ENCODE measurements at places on chromosomes 2 and 18.

DNA sequence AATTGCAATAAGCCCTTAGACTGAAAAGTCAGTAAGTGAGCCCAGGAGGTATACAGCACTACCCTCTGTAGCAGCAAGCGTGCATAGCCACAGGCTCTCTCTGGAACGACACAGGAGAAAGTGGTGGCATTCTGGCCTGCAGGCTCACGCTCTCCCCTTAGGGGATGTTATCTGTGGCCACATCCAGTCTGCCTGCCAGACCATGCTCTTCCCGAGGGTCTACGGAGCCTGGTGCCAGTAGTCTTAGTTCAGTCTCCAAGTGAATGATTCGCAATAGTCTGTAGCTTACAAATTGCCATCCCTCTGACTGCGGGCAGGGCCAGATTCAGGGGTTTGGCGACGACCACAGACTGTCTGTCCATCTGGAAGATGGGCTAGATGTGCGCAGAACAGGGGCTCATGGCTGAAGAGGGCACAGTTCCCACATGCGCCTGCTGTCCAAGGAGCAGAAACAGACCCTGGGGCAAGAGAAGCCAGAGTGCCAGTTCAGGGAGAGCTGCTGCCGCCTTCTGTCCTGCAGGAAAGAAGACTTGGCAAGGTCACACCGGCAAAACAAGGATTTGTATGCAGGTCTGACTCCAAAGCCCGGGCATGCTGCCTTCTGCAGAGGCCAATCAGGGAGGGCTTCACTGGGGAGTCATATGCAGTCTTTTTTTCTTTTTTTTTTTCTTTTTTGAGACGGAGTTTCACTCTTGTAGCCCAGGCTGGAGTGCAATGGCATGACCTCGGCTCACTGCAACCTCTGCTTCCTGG, 3.5 kb upstream of the KLF11 start:
- DNase-seq, result no peak

GRCh38 chr2:106944215-106944614, 58.2 kb upstream of the ST6GAL2 start:
- DNase-seq, result no peak

DNA sequence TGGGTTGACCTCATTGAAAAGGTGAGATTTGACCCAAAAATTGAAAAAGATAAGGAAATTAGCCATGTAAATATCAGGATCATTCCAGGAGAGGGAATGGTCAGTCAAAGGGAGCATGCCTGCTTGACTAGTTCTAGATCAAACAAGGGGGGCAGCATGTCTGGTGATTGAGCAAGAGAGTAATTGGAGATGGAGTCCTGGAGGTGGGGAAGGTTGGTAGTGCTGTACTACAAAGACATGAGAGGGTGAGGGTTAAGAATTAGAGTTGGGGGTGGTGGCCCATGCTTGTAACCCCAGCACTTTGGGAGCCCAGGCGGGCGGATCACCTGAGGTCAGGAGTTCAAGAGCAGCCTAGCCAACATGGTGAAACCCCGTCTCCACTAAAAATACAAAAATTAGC, 2.0 kb downstream of the MRPL30 start:
- no peak for DNase-seq

DNA sequence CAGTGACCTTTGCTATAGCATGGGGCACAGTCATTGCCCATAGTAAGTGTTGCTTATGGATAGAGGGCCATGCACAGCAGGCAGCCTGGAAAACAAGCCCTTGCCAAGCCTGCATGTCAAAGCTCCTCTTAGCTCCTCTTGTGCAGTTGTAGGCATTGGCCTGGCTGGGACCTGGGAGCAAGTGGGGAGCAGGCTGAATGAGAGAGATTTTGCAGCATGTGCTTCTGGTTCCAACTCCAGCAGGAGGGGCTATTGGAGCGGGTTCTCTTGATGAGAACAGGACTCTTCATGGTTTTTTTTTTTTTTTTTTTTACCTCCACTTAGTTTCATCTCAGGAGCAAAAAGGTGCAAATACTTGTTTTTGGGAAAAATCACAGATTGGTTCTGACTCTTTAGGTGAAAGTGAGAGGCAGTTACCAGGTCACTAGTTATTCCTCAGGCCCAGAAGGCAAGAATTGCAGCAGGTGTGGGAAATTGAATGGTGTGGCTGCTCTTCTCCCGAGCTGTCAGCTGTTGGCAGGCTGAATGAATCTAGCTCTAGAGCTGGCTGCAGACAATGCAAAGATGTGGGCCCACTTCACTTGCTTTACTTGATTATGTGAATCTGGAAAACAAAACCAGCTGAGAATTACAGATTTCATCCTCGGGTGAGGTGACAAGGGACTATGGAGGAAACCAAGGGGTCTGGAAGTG, 95.9 kb downstream of the MAP4K4 start:
- DNase-seq, result no peak

DNA sequence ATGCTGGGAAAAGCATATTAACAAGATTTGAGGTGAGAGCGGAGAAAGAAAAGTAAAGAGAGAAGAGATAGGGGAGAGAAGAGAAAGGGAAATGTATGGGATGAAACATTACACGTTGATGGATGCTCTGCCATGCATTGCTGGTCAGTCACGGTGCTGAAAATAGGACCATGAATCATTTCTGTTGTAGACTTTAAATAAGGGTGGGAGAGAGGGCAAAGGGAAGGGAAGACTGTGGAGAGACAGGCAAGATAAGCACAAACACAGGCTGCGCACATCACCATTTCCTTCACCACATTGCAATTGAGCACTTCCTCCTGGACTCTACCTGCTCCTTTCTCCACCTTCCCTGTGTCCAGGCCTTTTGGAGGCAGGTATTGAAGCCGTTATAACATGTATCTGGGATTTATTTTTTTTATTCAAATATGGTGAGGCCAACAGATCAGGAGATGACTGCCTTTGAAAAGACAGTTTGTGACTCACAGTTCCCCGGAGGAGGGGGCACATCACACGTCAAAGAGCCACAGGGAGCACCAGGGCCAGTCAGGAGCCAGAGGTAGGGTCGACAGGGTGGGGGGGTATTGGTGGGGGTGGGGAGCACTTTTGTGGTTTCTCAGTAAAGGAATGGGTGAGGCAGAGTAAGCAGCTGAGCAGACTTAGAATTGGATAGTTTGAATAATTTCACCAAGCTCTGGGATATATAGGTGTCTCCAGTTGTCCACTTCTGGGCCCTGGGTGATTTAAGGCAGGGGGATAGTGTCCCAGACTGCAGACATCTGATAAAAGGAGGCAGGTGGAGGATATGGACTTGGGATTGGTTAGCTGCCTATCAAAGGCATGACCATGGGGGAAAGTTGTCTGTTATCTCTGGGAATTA, 372.8 kb upstream of the ST6GAL2 start:
- DNase-seq, result no peak

DNA sequence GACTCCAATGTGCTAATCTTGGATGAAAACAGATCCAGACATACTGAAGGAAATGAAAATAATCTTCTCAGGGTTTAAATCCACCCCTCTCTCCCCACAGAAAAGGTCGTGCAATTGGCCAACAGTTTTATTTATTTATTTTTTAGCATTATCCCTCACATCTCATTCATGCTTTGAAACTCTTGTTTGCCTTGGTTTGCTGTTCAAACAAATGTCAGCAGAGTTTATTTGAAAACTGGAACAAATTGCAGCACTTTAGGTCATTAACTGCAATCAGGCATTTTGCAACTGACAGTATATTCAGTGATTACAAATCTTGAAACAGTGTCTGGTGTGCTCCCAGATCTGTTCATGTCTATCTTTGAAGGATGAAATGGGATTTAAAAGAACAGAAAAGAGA, 220.6 kb downstream of the SLC4A10 start:
- DNase-seq, result no peak

GRCh38 chr2:211468877-211469663, 912.7 kb downstream of the CPS1 start:
- DNase-seq, result no peak

- no peak for DNase-seq
Observed at GRCh38 chr2:143473216-143473615, 344.0 kb downstream of the ARHGAP15 start.

DNA sequence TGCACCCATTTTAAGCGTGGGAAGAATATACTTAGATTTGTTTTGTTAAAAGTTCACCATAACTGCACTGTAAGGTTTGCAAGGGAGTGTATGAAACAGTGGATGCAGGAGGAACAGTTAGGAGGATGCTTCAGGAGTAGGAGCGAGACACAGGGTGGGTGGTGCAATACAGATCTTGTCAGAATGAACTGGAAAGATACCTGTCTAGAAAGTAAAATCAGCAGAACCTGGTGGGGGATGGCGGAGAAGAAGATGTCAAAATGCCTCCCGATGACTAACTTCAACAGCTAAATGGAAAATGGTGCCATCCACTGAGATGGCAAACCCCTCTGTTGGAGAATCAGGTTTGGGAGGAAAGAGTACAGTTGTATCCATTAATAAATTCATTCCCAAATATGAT, 18.2 kb downstream of the LANCL1 start:
- no peak for DNase-seq

DNA sequence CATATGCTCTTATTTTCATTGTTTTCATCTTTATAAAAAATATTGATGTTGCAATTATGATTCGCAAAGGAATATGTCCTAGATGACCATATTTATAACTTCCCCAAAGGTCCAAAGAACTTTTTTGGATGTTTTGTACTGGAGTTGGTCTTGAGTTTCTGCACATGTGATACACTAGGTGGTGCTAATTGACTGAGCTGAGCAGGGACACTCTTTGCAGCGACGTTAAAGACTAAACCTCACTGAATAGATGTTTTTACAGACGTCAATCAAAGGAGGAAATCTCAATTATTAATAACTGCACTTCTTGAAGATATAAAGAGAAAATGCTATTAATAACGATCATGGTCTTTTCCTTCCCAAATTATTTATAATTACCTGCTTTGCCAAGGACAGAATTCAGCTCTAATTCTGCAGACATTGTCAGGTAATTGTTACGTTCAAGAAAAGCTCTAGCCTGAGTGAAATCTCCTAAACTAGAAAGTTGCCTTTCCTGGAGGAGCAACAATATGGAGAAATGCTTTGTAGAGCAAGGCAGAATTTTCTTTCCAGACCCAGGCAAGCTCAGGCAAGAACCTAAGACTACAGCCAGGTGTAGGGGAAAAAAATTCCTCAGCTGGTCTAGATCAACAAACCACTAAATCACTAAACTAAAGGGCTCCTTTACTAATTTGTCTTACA, 119.3 kb upstream of the RBBP8 start:
- DNase-seq, result peak; percentile 35

DNA sequence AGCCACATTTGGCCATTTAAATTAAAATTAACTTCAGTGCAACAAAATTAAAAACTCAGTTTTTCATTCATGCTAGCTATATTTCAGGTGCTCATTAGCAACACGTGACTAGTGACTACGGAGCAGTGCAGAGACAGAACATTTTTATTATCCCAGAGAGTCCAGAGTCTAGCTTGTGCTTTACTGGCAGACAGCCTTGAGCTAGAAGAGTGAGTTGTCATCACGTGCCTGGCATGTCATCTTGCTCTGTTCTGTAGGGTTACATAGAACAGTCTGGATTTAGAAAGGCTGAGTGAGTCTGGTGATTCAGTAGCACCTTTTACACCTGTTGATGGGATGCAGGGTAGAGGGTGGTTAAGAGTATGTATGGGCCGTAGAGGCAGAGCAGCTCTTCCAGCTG, 136.9 kb upstream of the IL1R2 start:
- no peak for DNase-seq

GRCh38 chr2:11592671-11593574, 59.1 kb downstream of the GREB1 start:
- no peak for DNase-seq

- DNase-seq, result no peak
Observed at GRCh38 chr2:204665771-204666170, 120.5 kb downstream of the PARD3B start.

DNA sequence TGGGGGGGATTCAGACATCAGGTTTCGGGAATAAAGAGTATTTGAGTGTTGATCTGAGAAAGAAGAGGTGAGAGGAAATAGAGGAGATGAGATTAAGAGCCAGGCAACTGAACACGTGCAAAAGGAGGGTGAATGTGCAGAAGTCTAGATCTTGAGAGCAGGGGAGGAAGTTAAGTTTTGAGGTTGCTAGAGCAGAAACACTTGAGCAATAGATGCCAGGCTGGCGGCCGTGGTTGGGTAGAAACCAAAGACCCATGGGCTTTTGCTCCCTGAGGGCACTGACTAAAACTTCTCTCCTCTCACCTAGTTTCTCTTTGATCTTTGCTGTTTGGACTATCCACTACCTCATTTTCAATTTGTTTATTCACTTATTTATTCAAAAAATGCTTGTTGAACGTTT, 116.0 kb downstream of the CDC42EP3 start:
- no peak for DNase-seq

GRCh38 chr2:10091182-10091888, 11.1 kb upstream of the CYS1 start:
- DNase-seq, result no peak

DNA sequence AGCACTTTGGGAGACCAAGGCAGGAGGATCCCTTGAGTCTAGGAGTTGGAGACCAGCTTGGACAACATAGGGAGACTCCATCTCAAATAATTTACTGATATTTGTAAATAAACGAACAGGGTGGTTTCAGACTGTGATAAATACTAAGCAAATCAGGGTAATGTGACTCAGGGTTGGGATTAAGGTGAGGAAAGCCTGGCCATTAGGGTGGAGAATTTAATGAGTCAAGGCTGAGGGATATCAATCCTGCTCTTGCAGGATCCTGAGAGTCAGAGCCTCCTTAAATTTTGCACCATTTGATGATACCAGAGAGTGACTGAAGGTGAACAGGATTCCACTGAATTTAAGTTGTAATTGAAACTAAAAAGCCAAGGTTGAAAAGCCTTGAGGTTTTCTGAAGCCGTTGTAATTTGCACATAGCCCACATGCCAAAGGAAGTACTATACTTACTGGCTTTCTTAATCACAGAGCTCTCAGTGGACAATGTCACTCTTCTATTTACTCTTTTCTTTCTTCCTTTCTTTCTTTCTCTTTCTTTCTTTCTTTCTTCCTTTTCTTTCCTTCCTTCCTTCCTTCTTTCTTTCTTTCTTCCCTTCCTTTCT, 28.6 kb upstream of the AP1S3 start:
- no peak for DNase-seq

GRCh38 chr2:238097988-238098871, 1.9 kb upstream of the ESPNL start:
- DNase-seq, result peak; percentile 84

- DNase-seq, result no peak
Observed at GRCh38 chr18:63368611-63369010, 1.6 kb upstream of the KDSR start.

DNA sequence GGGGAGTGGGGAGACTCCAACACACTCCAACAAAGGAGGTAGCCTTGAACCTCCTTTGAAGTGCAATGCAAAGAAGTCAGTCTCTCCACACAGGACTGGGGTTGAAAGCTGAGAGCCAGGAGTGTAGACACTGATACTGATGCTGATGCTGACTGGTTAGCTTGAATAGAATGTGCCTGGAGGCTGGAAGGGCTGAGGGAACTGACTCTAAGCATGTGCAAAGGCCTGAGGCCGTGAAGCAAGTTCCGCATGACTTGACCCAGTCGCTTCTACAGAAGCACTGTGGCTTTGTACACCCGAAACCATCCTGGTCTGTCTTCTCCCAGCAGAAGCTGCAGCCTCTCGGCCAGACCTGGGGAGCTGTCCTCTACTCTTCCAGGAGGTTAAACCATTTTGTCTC, 10.4 kb downstream of the FOXI3 start:
- DNase-seq, result no peak
